ENCODE measurements at places on chromosomes 3 and 15. TPM values are rescaled to one million over a fixed set of nuclear protein-coding genes. Genes with fewer than 3 reads are reported as not detected.

- H3K4me3 ChIP-seq, result no peak overlapping the region
- H3K27me3 ChIP-seq, result peaks cover 22% of the 10 kb centered on the region
- no peak overlapping the region for H3K27ac ChIP-seq
- no peaks in the 10 kb centered on the region for H3K36me3 ChIP-seq
- peak; percentile 6 for DNase-seq
- H3K4me1 ChIP-seq, result no peaks in the 10 kb centered on the region
These were observed 353.5 kb downstream of the MCTP2 start for GRCh38 chr15:94584833-94585244.

The CPNE9 gene
- total RNA-seq, result 1.2 TPM

- DNase-seq, result peak; percentile 16
- H3K27ac ChIP-seq, result no peak overlapping the region
- H3K27me3 ChIP-seq, result no peaks in the 10 kb centered on the region
- H3K36me3 ChIP-seq, result no peaks in the 10 kb centered on the region
- no peaks in the 10 kb centered on the region for H3K4me1 ChIP-seq
These were observed 74.1 kb downstream of the LRTM1 start for GRCh38 chr3:54853573-54854404.

- no peak overlapping the region for H3K4me3 ChIP-seq
- DNase-seq, result no peak
- H3K27me3 ChIP-seq, result no peaks in the 10 kb centered on the region
- H3K4me1 ChIP-seq, result no peaks in the 10 kb centered on the region
These were observed 906.9 kb downstream of the FHIT start for GRCh38 chr3:60344340-60344739.

DNA sequence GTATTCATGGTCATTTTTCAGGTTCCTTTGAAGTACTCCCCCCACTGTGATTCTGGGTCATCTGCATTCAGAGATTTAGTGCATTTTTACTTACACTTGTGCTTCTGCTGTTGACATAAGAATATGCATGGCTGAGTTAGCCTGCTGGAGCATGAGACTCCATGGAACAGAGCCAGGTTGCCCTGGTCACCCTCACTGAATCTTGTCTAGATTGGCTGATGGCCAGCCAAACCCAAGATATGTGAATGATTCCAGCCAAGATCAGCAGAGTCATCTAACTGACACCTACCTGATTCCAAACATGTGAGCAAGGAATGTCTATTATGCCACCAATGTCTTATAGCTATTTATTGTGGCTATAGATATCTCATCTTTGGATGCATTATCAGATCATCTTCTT, 25.1 kb downstream of the DTWD1 start:
- no peak overlapping the region for H3K27ac ChIP-seq
- DNase-seq, result no peak
- no peaks in the 10 kb centered on the region for H3K4me1 ChIP-seq
- no peak overlapping the region for H3K4me3 ChIP-seq
- no peaks in the 10 kb centered on the region for H3K27me3 ChIP-seq

Measured in B cell (primary cell).